ENCODE measurements at places on chromosomes 4 and X.
A peak's percentile ranks its signal among the peaks of the same experiment; 100 is the strongest.

DNA sequence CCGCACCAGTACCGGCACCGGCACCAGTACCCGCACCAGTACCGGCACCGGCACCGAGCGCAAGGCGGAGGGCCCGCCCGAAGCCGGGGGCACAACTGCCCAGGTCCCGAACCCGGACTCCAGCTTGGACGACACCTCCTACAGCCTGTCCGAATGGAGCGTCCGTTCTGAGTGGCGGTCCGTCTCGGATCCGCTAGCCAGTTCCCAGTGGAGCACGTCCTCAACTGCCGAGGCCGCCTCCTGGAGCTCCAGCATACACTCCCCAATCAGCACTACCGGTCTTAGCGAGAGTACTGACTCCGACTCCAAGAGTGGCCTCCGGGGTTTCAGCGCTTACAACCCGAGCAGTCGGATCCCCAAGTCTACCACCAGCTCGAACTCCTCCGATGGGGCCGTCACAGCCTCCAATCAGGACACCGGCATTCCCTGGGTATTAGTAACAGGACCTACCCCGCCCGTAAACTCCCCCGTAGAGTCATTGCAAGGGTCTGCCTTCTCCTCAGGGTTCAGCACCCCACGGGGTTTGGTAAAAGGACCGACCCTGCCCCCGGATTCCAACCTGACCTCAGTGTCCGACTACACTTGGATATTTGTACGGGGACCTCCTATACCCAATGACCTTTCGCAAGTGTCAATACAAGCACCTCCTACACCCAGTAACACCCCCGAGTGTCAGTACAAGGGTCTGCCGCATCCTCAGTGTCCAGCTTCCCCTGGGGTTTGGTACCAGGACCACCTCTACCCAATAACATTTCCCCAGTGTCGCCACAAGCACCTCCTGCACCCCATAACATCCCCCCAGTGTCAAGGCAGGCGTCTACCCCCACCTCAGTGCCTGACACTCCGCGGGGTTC lies 721 bp upstream of the MAOA start:
- peak; percentile 28 for DNase-seq

GRCh38 chrX:101478366-101478765 lies 6.9 kb upstream of the ARMCX4 start:
- DNase-seq, result no peak

DNA sequence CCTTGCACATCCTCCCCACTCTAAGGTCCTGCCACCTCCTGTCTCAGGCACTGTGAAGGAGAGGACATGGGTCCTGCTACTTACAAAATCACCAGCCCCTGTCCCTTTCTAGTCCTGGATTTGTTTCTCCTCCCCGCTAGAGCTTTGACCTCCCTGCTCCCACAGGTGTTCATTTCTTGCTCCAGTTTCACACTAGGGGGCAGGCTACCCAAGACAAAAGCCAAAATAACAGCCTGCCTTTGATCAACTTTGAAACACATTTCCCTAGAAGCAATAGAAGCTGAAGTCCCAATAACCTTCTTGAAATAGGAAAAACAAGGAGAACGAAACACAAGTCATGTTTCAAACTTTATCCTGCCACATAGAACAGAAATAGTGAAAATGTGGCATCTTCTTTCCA lies 164.4 kb downstream of the QDPR start:
- peak; percentile 36 for DNase-seq

DNA sequence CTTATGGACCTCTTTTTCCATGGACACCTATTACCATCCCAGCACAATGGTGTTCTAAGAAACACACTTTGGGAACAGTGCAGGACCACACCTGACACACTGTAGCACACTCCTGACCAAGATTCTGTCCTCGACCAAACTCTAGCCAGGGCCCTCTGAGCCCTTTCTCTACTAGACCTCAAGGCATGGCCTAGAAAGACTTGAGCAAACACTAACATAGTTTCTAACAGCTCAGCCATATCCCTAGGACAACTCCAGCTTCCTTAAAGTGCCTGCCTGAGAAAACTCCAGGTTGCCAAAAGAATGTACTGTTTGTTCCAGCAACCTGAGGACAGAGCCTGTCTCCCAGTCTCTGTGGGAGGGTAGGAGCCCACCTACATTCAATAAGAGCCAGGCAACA lies 48.3 kb downstream of the QDPR start:
- DNase-seq, result no peak

DNA sequence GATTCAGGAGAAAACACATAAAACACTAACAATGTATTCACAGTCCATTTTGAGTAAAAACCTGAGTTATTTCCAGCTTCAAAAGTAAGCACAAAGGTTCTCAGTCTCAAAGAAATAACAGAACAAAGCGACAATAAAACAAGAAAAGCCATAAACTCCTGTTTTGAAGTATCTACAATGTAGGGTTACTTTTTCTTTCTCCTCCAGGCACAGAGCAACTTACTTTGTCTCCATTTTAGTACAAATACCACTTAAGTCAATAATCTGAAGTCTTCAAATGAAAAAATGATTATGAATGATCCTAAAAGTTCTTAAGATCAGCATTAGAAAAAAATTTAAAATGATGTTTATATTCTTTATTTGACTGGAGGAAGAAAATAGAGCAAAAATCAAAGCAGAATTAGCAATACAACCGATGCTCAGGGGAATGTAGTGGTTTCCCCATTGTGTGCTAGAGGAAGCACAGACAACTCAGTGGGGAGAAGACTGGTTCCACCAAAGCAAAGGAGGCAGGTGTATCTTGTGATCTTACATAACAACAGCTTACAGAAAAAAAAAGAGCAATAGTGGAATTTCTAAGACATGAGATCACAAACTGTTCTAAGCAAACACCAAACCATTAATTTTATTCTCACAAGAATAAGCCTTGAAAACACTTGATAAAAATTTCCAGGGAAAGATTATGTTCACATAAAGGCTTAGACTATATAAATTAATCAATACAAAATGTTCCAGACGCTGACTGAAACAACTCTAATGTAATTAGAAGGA lies 35.1 kb downstream of the EPHA5 start:
- no peak for DNase-seq

DNA sequence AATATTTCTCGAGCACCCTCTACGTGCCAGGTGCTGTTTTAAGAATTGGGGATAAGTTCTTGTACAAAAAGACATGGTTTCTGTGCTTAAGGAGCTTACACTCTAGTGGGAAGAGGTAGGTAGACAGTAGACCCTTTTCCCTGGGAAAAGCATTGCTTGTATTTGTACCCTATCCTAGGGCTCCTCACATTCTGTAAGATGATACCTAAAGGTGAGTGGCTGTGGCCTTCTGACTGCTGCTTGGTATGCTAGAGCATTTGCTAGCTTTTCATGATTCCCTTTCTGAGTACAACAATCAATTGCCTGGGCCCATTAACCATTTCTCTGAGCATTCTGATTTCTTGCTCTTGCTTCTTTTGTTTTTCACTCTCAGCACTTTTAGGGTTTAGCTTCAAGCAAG lies 286.6 kb downstream of the ZIC3 start:
- no peak for DNase-seq

DNA sequence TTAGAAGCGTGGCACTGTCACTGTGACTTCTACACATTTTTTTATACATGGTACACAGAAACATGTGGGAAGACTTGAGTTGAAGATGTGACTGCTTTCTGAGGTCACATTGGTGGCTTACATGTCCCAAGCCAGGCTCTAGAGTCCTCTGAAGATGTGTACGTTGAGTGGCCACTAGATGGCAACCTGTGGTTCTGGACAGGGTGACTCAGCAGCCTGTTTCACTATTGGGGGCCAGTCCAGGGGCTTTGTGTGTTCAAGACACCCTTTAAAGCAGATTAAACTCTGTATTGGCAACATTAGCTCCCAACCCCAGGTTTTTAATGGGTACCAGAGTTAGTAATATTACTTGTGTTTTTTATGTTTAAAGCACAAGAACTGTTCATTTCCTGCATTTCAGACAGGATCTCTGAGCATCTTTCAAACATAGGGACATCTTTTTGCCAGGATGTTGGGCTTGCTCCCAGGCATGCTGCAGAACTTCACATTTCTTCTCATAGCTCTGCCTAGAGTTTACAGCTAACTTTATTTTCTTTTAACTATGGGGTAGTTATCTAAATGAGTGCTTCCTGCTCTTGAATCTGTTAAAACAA lies 53.0 kb downstream of the DCUN1D4 start:
- peak; percentile 60 for DNase-seq

DNA sequence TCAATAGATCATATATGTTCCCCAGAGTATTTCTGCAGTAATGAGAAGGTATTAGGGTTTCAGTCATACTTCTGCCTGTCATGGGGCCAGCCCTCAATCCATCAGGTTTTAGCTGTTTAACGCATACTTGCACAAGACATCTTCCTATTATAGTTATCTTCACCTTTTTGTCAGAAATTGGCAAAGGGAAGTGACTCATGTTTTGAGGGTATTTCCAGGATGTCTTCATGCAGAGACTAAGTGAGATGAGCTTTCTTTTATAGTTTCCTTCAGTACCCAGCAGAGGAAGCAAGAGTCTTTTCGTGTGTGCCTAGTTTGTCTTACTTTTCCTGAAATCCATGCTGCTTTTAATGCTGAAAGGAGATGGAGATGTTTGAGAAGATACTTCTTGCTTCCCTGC lies 9.5 kb downstream of the CSTF2 start:
- peak; percentile 55 for DNase-seq

DNA sequence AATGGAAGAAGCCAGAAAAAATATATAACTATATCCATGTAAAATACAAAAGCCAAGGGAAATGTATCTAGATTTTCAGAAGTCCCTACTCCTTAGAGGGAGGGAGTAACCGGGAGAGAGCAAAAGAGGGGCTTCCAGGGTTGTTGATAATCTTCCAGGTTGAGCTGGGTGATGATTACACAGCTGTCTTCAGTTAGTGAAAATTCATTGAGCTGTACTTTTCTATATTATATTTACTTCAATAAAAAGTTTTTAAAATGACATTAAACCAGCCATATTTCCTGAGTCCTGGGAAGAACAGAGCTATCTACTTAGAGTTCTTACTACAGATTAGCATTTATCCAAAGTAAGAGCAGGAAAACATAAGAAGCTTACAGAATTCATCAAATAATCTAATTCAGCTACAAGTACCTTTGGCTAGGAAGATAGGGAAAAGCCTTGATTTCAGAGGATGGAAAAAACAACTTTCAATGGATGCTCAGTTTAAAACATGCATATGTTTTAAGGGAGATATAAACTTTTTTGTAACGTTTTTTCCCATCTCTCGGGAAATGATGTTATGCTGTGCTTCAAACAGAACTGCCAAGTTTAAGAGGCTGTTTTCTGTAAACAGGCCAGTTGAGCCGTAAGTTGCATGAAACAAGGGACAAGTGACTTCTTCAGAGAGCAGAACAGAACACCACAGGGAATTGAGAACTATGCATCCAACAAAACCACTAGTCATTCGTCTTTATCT lies 204.6 kb downstream of the SCFD2 start:
- no peak for DNase-seq

DNA sequence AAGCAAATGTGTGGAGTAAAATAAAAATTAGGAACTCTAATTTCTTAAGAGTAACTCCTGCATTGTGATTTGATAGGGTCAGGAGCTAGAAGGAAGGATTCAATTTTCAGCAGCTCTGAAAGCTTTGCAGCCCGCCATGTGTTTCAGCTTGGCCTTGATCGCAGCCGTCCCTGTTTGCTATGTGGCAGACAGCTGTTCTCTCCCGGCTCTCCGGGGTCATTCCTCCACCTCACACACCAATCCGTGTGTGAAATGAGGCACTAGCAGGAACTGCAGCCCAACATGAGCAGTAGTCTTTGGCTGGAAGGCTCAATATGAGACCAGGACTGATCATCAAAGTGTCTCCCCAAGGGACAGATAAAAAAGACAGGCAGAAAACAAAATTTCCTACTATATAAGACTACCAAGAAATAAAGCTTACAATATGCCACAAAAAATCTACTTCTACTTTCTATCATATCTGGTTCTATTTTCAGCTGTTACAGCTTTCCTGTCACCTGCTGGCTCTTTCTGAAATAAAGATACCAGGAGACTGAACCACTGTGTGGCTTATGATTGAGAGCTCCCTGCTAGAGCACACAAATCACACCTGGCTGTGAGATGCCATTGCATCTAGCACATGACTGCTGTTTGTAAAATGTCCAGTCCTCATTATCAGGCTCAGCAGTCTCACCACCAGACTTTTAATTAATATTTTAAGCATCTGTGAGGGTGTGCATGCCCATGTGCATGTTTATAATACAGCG lies 44.1 kb upstream of the SEC24B start:
- DNase-seq, result no peak

- no peak for DNase-seq
Observed at GRCh38 chrX:57289089-57289488, 2.6 kb downstream of the FAAH2 start.

DNA sequence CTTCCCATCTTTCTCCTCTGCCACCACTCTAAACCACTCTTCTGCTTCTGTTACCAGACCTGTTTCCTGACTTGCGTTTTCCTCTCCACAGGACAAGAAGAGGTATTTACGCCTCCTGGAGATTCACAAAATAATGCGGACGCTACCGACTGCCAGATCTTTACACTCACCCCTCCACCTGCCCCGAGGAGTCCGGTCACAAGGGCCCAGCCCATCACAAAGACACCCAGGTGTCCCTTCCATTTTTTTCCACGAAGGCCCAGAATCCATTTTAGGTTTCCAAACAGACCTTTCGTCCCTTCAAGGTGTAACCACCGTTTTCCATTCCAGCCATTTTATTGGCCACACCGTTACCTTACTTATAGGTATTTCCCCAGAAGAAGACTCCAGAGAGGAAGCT lies 8.2 kb downstream of the ODAPH start:
- no peak for DNase-seq

- no peak for DNase-seq
Observed at GRCh38 chr4:24130637-24131036, 240.8 kb upstream of the PPARGC1A start.

- no peak for DNase-seq
Observed at GRCh38 chrX:137565318-137565904, 516 bp upstream of the ZIC3 start.

GRCh38 chr4:148017801-148018200 lies 285.9 kb downstream of the ARHGAP10 start:
- DNase-seq, result no peak

DNA sequence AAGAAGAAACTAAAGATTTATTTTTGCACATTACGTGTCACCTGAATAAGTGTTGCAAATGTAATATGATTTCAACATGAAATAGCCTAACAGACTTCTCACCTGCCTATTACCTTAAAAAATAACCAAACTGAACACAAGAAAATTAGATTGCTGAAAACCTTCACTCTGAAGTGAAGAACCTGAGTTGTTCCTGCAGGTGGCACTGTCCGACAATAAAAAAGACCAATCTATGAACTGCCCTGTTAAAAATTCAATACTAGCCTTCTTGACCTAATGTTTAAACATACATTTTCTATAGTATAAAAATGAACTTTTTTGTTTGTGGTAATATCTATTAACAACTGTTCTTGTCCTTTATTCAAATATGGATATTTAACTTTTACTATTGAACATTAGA lies 69.2 kb upstream of the PNPLA4 start:
- DNase-seq, result peak; percentile 42

DNA sequence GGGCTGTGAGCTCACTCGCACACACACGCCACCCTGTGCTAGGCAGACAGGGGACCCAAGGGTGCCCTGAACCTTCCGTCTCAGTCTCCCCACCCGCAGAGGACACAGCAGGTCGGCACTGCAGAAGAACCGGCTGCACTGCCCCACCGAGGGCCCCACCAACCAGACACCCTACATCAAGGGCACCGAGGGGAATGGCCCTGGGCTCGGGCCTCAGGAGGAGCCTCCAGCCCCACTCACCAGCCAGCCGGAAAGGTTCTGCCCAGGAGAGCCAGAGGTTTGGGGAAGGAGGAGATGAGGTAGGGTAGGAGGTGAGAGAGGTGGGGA lies 45.9 kb downstream of the FAM53A start:
- DNase-seq, result no peak

GRCh38 chrX:24321741-24322395 lies 8.0 kb upstream of the SUPT20HL2 start:
- DNase-seq, result no peak

All from CD4-positive, alpha-beta T cell treated with Interleukin-12 subunit alpha and Interleukin-12 subunit beta, for 1 hour (primary cell).